Epithelial cell of alveolus of lung (primary cell): ENCODE measurements at places on chromosomes 6 and 20. TPM values are rescaled to one million over a fixed set of nuclear protein-coding genes. Genes with fewer than 3 reads are reported as not detected.

The SOX18 gene
- 0.13 and 2.4 TPM in 2 replicates for total RNA-seq

The SEL1L2 gene
- not detected in 2 replicates for total RNA-seq

The IMPG1 gene
- total RNA-seq, result 0.26 TPM in 1 of 2 replicates, not detected in the other

The KCNK15 gene
- not detected in 2 replicates for total RNA-seq

The FITM2 gene
- total RNA-seq, result 3.6 and 6.4 TPM in 2 replicates

The SAPCD1 gene
- total RNA-seq, result not detected in 2 replicates

The SGK2 gene
- not detected in 2 replicates for total RNA-seq

The SLC24A3 gene
- total RNA-seq, result 0.39 and 0.64 TPM in 2 replicates

The SOBP gene
- 1.0 and 4.2 TPM in 2 replicates for total RNA-seq

The GJA10 gene
- total RNA-seq, result 0.13 TPM in 1 of 2 replicates, not detected in the other

The LY6G5C gene
- 0.64 and 1.4 TPM in 2 replicates for total RNA-seq

The SLC22A2 gene
- not detected in 2 replicates for total RNA-seq

The SAMD3 gene
- total RNA-seq, result 0.39 TPM in 1 of 2 replicates, not detected in the other

The MDFI gene
- total RNA-seq, result 38.1 and 123 TPM in 2 replicates

The MOXD1 gene
- 16.0 and 20.6 TPM in 2 replicates for total RNA-seq

The MEP1A gene
- not detected in 2 replicates for total RNA-seq

The MAD2L1BP gene
- total RNA-seq, result 32.9 and 57.9 TPM in 2 replicates

The DPPA5 gene
- not detected in 2 replicates for total RNA-seq

The PCSK2 gene
- 0.48 TPM in 1 of 2 replicates, not detected in the other for total RNA-seq
